ENCODE measurements at places on chromosomes 12 and 14.
A peak's percentile ranks its signal among the peaks of the same experiment; 100 is the strongest.

- no peak for DNase-seq
Measured at GRCh38 chr12:42204362-42204761, 33.7 kb downstream of the YAF2 start.

GRCh38 chr14:33515441-33515840 lies 435.4 kb downstream of the EGLN3 start:
- DNase-seq, result no peak

GRCh38 chr12:24574538-24574937 lies 374.4 kb downstream of the BCAT1 start:
- DNase-seq, result no peak

GRCh38 chr12:38788106-38788505 lies 117.3 kb downstream of the CPNE8 start:
- DNase-seq, result no peak

DNA sequence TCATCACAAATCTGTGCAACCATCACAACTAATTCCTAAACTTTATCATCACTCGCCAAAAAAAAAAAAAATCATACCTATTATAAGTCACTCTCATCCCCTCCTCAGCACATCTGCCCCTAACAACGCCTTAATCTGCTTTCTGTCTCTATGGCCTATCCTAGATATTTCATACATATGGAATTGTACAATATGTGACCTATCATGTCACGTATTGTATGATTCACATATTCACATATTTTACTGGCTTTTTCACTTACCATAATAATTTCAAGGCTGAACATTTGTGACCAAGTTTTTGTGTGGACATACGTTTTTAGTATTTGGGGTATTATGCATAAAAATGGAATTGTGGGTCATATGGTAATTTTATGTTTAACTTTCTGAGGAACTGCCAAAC lies 400.7 kb downstream of the DAD1 start:
- DNase-seq, result no peak

GRCh38 chr12:80811957-80812708 lies 95.4 kb downstream of the MYF5 start:
- DNase-seq, result no peak

DNA sequence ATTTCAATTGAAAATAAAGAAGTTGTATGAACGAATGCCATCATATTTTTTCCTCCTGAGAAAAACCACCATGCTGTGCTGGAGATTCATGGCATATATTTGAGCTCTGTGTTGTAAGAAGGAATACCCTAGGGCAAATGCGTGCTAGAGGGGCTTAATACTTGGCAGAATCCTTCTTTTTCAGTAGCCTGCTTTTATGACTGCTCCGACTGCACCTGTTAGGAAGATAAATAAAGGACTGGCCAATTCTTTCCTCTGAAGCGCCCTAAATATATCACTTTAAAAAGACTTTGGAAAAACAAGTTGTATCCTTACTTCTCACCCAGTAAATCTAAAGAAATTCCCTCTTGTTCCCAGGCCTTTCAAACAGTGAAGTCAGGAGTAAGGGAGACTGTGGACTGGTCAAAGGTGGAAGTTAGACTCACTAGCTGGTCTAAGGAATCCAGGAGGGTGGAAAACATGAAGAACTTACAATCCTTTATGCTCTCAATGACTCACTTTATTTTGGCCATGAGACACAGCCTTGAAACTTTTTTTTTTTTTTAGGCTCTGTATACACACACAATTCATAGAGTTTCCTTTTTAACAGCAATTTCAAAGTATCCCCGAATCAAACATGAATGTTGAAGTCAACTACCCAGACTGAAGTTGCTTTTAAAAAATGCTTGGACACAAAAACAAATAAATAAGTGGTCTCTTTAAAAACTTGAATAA lies 5.2 kb downstream of the MYBPC1 start:
- no peak for DNase-seq

GRCh38 chr12:117836999-117837736 lies 131.6 kb downstream of the KSR2 start:
- DNase-seq, result peak; percentile 67
